ENCODE measurements at places on chromosomes 4 and X.

- no peak for DNase-seq
These were observed 39.3 kb downstream of the FAM199X start for GRCh38 chrX:104205548-104205947.

DNA sequence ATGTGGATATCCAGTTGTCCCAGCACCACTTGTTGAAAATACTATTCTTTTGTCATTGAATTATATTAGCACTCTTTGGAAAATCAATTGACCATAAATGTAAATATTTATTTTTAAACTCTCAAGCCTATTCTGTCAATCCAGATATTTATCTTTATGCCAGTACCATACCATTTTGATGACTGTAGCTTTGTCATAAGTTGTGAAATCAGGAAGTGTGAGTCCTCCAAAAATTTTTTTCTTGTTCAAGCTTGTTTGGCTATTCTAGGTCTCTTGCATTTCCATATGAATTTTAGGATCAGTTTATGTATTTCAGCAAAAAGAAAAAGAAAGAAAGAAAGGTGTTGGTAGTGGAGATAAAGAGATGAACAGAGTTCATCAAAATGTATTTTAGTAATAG lies 8.2 kb upstream of the SMPX start:
- no peak for DNase-seq

DNA sequence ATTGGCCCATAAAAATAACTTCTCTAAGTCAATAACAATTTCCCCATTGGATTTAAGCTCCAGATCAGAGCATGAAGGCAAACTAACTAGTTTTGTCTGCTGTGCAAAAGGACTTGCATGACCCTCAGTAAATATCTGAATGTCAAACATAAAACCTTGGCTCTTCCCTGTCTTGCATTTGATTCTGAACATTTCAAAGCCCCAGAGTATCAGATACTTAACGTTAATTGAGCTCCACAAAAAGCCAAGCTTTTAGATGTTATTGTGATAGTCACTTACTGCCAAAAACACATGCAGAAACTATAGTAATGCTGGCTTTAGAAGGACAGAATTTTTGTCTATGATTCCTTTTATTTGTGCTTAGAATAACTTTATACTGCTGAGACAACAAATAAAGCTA lies 664.2 kb downstream of the ADGRL3 start:
- no peak for DNase-seq

DNA sequence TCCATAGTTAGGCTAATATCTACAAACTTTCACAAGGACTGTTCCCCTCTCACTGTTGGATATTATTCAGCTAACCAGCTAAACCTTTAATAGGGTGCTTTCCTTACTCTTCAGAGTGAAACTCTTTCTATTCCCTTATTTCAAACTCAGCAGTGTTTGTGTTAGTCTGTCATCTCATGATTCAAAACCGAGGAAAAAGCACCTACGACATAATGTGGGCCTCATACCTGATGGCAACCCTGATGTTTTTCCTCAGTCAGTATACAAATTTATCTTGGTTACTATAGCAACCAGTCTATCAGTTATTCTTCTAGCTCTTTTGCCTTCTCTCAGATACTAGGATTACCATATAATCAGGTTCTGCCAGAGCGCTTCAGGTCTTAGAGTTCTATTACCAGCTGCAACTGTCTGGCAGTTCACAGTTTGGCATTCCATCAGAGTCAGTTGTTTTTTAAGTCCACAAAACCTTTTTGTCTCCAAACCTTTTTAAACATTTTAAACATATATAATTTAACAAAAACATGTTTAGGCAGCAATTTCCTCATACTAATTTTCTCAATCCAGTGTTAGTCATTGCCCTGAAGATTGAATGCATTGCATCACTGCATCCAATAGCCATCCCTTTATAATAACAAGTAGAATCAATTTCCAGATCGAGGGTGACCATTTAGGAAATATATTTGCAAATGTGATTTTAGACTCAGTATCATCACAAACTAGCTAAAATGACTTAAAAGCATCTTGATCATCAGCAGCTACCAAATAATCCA lies 7.4 kb downstream of the WDR44 start:
- DNase-seq, result no peak

- DNase-seq, result no peak
These were observed 77.2 kb downstream of the ATP10D start for GRCh38 chr4:47562297-47562696.

GRCh38 chrX:8907688-8908087 lies 106.5 kb upstream of the FAM9A start:
- no peak for DNase-seq

DNA sequence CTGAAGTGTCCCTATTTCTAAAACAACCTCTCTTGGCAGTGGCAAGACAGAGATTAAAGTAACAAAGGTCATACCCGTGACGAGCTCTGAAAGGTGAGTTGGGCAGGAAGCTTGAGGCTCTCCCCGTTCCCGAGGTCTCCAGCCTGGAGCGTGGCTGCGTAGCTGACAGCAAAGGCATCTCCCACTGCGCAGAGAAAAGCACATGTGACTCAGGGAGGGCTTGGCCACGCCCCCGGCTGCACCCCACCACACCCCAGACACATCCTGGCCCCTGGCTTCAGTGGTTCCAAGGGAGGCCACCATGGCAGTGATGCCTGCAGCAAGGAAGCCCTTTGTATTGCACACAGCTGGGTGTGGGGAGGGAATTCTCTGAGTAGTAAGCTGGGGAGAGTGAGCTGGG lies 23.1 kb downstream of the EVC2 start:
- no peak for DNase-seq

GRCh38 chrX:154485150-154486051 lies 1.0 kb downstream of the UBL4A start:
- no peak for DNase-seq

GRCh38 chr4:90544532-90545045 lies 417.4 kb downstream of the CCSER1 start:
- DNase-seq, result no peak

DNA sequence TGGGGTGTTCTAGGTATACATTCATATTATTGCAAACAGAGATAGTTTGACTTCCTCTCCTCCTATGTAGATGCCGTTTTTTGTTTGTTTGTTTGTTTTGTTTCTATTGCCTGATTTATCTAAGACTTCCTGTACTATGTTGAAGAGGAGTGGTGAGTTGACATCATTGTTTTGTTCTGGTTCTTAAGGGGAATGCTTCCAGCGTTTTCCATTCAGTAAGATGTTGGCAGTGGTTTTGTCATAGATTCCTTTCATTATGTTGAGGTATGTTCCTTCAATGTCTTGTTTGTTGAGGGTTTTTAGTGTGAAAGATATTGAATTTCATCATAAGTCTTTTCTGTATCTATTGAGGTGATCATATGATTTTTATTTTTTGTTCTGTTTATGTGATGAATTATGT lies 401.6 kb upstream of the EPHA5 start:
- DNase-seq, result no peak

- DNase-seq, result no peak
These were observed 401.3 kb downstream of the PCDH10 start for GRCh38 chr4:133550436-133550835.

- DNase-seq, result no peak
These were observed 46.6 kb upstream of the MAGEC2 start for GRCh38 chrX:142251680-142252079.

DNA sequence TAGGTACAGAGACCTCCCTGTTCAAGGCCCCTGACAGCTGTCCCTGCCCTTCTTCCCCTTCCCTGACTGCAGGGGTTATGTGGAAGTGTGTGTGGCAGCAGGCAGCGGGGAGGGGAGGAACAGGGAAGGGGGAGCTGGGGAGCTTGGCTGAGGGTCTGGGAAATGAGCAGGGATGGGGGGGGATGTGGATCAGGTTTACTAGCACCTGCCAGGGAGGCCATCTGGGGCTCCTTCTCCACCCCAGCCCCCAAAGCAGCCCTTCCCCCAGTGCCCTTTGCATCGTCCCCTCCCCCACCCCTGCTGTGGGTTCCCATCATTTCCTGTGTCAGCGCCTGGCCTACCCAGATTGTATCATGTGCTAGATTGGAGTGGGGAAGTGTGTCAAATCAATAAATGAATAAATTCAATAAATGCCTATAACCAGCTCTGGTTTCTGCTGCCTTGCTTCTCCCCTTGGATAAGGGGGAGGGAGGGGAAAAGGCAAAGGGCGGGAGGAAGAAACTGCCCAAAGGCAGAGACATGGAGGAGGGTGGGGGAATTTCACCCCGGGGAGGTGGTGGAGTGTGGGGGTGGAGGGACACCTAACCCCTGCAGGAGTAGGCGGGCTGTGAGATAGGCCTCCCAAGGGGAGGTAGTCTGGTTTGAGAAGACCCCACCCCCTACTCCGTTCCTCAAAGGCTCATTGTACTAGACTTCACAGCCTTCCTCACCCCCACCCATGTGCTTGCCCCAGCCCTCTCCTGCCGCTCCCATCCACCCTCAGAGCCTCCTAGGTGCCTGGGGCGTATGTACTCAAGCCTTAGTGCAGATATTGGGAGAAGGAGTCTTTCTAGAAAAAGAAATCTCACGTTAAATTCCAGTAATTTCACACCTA lies 3.2 kb downstream of the CXorf65 start:
- DNase-seq, result no peak

DNA sequence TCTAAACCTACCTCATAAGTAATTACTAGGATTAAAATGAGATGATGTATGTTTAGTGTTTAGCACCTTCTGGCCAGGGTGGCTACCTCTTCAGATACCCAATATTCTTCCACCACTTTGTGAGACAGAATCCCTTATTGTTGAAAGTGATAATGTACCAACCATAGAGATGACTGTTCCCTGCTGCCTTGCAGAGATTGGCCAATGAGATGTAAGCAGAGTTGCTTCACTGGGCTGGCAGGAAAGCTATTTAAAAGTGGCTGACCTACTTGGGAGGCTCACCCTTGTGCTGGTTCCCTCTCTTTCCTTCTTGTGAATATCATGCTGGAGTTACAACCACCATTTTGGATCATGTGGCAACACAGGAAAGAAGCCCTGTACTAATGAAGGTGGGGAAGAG lies 58.9 kb downstream of the TMEM154 start:
- no peak for DNase-seq

DNA sequence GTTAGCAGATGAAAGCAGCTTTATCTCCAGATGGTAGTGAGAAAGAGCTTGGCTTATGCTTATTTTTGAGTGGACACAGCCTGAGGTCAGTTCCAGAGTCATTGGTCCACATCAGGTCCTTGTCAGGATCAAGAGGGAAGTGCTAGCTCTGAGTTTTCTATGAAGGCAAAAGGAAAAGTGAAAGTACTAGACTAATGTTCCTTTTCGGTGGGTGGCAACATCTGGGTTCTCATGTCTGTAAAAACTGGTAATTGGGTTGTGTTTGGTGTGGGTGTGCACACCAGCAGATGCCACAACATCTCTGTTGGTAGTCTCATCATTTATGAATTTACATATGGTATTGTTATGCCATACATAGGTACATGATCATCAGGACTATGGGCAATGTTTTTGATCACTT lies 210.5 kb downstream of the PWWP3B start:
- no peak for DNase-seq

- no peak for DNase-seq
These were observed 9.7 kb downstream of the PRKG2 start for GRCh38 chr4:81205302-81205701.

DNA sequence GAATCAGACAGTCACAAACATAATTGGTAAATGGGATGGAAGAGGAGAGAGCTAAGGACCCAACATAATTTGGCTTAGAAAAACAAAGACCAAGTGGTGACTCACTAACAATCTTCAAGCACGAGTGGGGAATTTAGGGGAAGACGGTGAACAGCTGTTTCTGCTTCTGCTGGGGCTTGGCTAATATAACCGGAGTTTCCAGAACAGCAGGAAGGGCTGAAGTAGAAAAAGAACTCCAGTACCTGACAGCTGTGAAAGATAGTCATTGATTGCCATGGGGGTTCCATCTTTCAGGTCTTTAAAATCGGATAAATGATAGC lies 290.9 kb upstream of the LDB2 start:
- DNase-seq, result no peak

DNA sequence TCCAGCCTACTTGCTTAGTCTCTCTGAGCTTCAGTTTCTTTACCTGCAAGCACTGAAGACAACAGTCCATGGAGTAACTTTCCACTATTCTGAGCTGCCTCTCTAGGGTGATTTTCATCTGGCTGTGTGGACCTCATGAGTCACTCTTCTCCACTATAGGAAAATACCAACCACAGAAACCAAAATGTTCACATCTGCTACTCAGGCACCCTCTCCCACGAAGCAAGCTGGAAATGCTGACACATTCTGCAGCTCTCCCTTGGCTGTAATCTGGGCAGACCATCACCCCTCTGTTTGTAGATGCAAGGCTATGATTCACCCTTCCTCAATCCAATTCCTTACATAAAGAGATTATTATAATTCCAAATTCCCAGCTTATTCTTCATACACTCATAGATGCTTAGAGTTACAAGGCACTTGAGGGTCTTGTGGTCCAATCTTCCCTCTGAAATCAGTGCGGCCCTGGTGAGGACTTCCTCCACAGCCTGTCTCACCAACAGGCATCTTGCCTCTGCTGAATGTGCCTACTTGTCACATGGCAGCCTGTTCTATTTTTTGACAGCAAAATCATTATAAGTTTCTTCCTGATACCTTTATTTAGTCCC lies 97.0 kb upstream of the LNX1 start:
- no peak for DNase-seq

- DNase-seq, result no peak
These were observed 9.7 kb upstream of the KLHL13 start for GRCh38 chrX:118126286-118126685.

DNA sequence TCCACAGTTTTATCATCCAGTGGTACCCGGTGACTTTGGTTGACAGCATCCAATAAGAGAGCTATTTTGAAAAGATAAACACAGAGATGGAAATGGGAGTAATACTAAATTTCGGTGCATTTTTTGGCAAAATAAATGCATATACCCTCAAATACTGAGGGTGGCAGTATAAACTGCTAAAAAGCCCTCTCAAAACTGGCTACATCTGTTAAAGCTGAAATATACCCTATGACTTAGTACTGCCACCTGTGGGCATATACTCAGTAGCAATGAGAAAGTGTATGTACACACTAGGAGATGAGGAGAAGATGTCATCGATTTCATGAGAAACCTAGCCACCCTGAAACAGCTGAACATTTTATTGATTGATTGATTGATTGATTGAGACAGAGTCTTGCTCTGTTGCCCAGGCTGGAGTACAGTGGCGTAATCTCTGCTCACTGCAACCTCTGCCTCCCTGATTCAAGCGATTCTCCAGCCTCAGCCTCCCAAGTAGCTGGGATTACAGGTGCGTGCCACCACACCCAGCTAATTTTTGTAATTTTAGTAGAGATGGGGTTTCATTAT lies 12.2 kb upstream of the TMEM128 start:
- no peak for DNase-seq

- no peak for DNase-seq
These were observed 184.0 kb downstream of the ARHGAP24 start for GRCh38 chr4:85658766-85659439.

DNA sequence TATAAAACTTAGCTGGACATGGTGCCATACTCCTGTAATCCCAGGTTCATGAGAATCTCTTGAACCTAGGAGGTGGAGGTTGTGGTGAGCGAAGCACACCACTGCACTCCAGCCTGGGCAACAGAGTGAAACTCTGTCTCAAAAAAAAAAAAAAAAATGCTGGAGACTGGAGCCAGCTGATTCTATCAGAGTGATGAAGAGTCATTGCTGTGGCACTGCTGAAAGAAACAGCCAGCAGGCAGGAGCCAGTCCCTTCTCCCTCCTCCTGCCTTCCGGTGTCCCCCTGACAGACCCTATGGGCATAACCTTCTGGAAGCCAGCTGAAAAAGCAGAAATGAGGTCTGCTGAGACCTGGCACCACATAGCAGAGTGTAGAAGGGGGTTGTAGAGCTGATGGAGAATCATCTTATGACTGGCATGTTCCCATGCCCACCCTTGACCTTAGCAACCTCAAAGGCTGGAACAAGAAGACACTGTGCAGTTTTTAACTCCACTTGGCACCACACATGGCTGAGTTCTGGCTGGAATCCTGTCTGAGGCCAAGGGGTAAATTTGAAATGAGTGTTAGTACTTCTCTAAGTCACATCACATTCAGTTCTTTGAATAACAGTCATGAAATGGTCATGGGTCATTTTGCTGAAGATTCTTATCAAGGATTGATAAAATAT lies 2.6 kb upstream of the SPINK2 start:
- DNase-seq, result no peak

All from cortex of kidney (tissue), 1 donor.